ENCODE measurements at places on chromosomes 11 and 22.

- no peak for DNase-seq
Measured at GRCh38 chr11:85540635-85541205, 86.4 kb downstream of the DLG2 start.

DNA sequence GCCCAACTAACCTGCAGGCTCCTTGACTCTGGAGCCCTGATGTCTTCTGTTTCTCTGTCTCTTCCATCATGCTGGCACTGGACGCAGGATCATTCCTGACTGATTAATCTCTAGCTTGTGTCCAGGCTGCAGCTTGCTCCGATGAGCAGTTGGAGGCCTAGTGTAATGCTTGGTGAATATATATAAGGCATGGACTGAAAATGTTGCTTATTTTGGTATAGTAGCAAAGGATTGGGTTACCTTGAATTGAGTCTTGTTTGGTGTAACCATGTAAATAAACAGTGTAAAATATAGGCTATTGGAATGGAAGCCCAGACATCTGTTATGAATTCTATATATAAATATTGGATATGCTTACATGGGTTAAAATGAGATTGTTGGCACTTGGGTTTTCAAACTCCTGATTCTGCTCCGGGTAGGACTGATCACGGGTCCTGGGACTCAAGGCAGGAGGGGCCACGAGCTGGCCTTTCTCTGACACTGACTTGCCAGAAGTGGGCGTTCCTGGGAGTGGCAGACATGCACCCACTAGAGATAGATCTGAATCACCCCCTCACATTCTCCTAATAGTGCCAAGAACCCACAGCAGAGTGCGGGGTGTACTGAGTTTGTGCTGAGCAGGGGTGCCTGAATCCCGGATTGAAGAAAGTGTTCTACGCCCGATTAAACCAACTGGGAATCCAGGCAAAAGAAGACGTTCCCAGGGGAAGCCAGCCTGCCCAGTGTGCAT lies 25.8 kb downstream of the LRP5 start:
- no peak for DNase-seq

DNA sequence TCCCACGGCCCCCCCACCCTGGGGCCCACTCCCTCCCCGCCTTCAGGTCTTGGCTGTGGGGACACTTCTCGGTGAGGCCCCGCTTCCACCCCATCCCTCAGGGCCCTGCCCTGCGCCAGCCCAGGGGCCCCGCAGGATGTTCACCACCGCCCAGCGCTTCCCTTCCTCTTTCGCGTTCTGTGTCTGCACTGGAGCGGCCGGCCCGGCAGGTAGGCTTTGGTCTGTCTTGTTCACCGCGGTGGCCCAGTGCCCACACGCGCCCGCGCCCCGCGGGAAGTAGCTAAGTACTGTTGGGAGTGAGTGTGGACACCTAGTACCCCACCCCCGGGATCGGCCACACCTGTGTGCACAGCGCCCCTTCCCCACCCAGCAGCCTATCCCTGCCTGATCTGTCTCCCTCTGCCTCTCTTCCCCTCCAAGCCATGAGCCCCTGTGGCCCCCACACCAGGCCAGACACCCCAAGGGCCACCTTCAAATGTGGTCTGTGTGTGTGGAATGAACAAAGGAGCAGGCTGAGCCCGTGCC lies 85.4 kb downstream of the WNT7B start:
- DNase-seq: no peak

DNA sequence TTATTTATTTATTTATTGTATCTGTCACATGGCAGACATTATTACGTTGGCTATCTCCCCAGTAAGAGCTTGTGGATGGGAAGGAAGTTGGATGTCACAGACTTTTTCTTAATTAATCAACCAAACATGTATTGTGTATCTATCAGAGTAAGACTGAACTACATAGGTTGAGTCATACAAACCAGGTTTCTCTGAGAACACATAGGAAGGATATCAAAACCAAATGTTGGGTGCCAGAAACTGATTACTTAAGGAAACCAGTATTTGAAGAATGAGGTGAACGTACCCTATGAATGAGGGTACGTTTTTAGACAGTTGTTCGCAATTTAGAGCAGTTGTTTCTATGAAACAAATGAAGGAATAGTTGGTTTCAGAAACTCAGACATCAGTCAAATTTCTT lies 136.4 kb downstream of the SLC17A6 start:
- DNase-seq: no peak

DNA sequence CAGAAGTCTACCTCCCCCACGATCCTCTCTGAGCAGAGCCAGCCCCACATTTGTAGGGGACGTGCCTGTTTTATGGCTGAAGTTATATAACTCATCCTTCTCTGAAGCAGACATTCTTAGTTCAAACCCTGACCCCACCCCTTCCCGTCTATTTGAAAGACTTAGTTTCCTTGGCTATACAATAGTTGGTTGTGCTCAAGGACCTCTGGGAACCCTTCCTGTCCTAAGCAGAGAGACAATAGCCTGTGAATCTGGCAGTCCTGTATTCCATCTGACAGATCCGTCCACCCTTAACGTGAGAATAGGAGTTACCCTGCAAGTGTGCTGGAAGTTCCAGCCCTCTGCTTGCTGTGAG lies 75.2 kb downstream of the MN1 start:
- no peak for DNase-seq

- no peak for DNase-seq
Measured at GRCh38 chr11:128670631-128671030, 23.2 kb upstream of the FLI1 start.

GRCh38 chr11:73946798-73947458 lies 3.9 kb upstream of the DNAJB13 start:
- no peak for DNase-seq

DNA sequence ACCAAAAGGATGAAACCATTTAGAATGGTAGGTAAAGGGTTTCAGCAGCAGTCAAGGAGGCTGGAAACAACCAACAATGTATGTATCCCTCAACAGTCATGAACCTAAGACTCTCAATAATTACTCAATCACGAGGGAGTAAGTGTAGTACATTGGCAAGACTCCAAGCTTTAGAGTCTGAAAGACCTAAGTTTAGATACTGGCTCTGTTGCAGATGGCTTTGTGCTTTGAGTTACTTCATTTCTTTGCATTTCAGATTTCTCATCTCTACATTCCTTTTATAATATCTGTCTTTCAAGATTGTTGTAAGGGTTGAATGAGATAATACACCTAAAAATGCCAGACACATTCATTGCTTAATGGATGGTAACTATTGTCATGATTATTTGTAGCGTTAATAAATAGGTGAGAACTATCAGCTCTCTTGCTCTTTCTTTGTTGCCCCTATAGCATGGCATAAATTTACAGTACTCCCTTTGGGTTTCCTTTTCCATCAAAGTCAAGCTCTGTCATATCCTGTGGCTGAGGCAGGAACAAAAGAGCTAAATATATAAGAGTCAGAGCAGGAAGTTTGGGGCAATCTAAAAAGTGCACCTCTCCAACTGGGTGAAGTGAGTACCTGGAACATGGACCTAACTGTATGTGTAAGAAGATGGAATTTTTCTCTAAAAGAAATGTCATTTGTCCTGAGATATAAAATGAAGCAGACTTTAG lies 228.2 kb upstream of the ZC3H12C start:
- no peak for DNase-seq

DNA sequence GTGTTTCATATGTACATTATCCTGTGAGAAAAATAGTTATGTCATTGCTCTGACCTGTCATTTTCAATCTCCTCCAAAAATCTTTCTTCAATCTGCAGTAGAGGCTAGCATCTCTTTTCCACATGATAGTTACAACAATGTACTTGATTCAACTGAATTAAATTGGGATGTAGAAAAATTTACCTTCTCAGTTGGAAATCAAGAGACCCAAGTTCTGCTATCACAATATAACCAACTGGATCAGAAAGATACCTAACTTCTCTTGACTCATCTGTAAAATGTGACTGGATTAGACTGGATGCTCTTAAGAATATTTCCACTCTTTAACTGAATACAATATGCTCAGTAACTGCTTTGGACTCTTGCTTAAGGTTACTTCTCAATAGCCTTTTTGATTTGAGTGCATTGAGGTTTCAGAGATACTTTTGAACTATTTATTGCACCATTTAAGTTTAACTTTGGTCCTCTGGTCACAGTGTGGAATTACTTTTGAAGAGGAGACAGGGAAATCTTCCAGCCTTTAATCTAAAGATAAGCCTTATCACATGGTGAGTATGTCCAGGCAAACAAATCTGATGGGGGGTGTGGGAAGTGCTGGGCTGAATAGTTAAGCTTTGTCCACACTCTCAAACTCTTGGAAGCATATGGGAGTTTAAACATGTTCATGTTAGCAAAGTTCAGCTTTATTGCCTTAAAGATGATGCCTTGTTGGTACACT lies 82.3 kb downstream of the YAP1 start:
- no peak for DNase-seq

- DNase-seq: no peak
Measured at GRCh38 chr22:40043081-40043480, 48.3 kb downstream of the FAM83F start.

Measured in germinal center (tissue), 1 donor.